ENCODE measurements at places on chromosomes 13 and 19.
A peak's percentile ranks its signal among the peaks of the same experiment; 100 is the strongest.

DNA sequence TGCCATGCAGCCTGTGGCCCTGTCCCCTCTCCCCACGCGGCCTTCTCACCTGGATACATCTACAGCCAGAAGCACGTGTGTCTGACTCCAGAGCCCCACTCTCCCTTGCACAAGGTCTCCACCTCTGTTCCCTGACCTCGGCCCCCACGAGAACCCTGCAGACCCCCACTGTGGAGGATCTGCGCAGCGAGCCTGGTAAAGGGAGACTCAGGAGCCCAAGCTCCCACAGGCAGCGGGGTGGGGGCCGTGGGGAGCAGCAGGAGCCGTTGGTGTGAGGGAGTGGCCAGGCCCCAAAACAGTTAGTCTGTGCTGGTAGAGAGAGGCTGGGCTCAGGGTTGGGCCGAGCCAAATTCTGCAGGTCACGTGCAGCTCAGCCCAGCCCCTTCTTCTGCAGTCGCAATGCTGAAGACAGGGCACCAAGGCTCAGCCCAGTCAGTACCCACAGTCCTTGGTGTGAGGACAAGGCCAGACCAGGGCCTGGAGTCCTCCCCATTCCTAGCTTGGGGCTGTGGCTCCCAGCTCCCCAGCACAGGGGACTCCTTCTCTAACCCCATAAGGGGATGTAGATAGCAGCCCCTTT, 28.7 kb upstream of the SLC7A10 start:
- DNase-seq, result no peak

- DNase-seq, result no peak
Measured at GRCh38 chr19:54339646-54340358, 840 bp upstream of the LILRA4 start.

- DNase-seq, result peak; percentile 82
Measured at GRCh38 chr13:110338441-110339101, 31.5 kb downstream of the COL4A2 start.

GRCh38 chr19:34088292-34088691, 84.0 kb upstream of the LSM14A start:
- DNase-seq, result no peak

DNA sequence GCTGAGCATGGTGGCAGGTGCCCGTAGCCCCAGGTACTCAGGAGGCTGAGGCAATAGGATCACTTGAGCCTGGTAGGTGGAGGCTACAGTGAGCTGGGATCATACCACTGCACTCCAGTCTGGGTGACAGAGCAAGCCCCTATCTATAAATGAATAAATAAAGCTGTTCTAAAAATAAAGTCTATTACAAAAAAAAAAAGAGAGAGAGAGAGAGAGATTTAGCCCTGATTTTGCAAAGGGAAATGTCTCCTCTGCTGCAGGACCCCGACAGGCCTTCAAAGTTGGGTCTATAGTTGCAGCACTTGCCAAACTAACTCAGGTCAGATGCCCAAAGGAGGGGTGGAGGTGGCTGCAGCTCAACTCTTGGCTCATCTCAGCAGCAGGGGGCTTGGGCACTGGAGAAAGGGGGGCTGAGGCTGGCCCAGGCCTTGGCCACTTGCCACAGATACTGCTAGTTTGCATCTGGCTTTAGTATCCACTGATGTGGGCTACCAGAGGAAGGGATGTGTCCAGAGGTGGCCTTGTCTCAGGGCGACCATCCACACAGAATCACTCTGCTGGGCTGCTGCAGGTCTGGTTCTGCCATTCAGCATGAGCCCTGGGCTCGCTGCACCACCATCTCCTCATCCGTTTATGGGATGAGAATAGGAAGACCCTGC, 30.8 kb upstream of the AKT2 start:
- no peak for DNase-seq

GRCh38 chr13:79062291-79062690, 343.8 kb downstream of the RBM26 start:
- DNase-seq, result no peak

DNA sequence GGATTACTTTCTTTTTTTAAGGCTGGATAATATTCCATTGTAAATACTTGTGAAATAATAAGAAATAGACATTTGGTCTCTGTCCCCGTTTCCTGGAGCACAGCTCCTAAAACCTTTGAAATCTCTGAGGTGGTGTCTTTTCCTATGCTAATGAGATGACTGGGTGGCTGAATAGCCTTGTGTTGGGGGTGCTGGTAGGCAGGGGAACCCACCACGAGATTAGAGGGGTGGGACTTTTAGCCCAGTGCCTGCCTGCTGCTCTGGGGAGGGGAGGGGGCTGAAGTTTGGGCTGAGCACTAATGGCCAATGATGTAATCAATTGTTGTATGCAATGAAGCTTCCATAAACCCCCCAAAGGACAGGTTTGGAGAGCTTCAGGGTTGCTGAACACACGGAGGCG, 175.7 kb downstream of the FGF9 start:
- DNase-seq, result no peak

DNA sequence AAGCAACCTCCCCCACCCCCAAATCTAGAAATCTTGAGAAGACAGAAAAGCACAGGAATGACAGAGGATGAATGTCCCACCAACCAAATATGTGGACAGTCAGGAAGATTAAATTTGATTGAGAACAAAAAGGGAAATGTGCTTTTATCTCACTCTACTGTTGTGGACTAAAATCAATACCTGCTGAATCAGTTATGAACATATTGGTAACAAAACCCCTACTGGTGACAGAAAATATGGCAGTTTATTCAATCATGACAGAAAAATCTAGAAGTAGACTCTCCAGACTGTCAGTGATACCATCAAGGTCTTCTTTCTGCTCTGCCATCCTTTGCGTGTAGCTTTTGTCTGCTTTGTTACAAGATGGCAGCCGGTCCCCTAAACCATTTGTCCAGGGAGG, 35.2 kb downstream of the FAM216B start:
- no peak for DNase-seq

DNA sequence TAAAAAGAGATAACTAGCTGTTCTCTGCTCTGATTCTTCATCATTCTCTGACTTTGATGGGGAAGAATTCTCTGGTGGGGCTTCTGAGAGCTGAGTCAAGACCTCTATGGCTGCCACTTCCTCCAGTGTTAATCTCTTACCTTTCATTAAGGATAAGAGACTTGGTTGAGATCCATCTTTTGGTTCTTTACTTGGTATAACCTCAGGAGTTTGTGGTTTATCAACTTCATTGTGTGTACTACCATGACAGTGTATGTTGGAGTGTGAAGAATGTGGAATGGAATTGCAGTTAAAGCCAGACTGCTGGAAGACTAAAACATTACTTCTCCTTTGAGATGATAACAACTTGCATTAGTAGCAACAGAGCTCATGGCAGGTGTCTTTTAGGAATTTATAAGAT, 222.0 kb downstream of the SLITRK5 start:
- DNase-seq, result no peak

- no peak for DNase-seq
Measured at GRCh38 chr19:38699027-38699346, 45.3 kb downstream of the CAPN12 start.

- no peak for DNase-seq
Measured at GRCh38 chr19:1363599-1363998, 20.1 kb upstream of the NDUFS7 start.

DNA sequence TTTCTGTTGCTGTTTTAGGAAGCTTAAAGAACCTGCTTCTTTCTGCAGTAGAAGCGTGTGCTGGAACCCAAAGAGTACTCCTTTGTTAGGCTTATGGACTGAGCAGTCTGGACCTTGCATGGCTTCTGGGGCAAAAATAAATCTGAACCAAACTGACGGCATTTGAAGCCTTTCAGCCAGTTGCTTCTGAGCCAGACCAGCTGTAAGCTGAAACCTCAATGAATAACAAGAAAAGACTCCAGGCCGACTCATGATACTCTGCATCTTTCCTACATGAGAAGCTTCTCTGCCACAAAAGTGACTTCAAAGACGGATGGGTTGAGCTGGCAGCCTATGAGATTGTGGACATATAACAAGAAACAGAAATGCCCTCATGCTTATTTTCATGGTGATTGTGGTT, 103.1 kb downstream of the TNFRSF19 start:
- no peak for DNase-seq

DNA sequence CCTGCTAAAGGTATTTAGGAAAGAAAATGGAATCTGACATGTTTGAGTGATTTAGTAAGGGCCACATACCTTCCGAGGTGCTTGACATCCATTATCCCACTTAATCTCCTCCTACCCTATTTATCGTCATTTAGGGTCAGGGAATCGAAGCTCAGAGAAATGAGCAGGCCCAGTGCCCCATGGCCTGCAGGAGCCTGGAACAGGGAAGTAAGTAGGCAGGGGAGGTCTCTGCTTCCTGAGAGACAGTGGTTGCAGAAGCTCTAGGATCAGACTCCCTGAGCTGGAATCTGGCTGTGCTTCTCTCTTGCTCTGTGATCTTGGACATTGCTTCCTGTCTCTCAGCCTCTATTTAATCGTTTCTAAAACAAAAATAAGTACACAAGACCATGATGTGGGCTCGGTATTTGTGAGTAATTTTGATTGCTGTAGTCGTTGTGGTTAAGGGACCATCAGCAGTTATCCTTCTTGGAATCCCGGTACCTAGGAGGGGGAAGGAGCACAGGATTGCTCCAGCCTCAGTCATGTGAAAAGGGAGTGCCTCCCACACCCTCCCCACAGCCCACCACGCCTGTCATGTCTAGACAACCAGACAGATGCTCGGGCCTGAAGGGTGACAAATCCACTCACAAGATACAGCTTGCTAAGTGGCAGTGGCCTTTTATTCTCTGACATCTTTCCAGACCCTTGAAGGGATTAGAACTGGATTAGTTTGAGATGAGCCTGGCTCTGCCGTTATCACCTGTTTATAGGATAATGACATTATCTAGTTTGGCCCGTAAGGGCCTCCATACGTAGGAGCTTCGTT, 169.2 kb upstream of the TSHZ3 start:
- peak; percentile 84 for DNase-seq

- no peak for DNase-seq
Measured at GRCh38 chr19:55858969-55859368, 22.6 kb downstream of the NLRP4 start.

DNA sequence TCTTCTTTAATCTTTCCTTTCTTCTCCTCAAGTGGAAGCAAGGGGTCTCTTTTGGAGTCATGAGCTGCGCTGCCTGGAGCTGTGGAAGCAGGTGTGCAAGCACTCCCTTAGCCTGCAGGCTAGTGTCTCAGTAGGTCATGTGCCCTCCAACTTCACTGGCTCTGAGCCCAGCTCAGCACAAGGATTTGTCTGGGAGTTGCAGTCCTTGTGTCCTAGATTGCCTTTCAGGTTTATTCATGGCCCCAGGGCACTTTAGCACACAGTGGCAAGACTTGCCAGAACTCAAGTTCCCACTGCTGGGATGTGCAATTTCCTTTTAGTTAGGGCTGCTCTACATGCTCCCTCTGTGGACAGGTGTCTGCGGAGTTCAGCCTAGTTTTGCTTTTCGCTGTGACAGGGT, 211.7 kb downstream of the LIG4 start:
- no peak for DNase-seq

- DNase-seq, result no peak
Measured at GRCh38 chr13:103006641-103007426, 59.4 kb downstream of the SLC10A2 start.

DNA sequence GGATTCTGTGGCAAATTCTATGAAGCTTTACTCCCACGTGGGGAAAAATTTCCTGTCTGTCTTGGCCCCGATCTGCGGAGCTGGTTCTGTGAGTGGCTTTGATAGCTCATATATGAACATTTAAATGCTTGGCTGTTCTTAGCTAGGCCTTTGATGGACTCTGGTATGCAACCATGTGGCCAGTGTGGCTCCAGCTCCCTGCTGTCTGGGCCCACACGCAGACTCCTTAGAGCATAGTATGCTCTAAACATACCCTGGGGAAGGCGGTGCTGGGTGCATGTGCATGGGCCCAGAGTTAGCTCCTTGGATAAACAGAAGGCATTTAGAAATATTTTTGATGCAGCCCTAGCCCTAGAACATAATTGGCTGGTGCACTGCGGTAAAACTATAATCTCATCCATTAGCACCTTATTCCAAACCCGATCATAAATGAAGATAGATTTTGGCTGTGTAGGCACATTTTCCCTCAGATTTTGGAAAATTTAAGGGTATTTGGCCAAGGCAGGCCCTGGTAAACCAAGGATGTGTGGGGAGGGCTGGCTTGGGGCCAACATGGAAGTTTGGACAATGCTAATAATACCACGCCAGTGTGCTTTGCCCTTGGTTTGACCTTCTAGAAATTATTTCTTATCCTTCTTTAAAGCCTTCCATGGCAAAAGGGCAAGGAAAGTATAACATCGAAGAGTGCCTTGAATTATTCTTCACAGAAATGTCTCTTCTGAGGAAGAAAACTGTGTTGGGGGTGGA, 153.5 kb downstream of the LMO7 start:
- DNase-seq, result no peak

DNA sequence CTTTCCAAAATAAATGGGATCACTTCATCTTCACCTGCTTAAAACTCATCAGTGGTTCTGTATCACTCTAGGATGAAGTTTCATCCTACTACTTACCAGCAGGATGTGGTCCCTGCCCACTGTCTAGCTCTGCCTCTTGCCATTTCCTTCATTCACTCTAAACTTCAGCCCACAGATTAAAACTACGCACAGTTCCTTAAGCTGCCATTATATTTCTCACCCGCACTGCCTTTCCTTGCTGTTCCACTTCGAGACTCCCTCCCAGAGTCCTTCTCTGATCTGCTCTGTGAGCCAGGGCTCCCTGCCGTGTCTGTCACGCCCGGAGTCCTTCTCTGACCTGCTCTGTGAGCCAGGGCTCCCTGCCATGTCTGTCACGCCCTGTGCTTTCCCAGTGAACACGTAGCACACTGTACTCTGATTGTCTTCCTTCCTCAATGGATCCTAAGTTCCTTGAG, 52.0 kb upstream of the NPAS1 start:
- no peak for DNase-seq

- DNase-seq, result peak; percentile 56
Measured at GRCh38 chr19:47881757-47882156, 4.4 kb downstream of the SULT2A1 start.

DNA sequence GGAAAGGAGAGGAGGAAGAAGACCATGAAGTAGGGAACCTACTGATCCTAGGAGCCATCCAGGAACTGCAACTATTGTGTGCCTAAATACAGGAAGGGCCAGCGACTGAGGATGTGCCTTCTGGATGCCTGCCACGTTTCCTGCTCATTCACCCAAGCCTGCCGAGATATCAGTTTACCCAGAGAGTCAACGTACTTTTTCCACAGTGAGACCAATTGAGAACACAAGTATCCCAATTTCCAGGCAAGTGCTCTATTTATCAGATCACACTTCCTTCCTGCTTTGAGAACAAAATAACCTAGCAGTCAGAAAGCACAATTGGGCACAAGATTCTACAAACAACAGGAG, 122.4 kb downstream of the AKAP11 start:
- DNase-seq, result no peak

GRCh38 chr13:73765651-73766384, 368.4 kb downstream of the KLF12 start:
- peak; percentile 90 for DNase-seq
